ENCODE measurements at places on chromosomes 5 and 9. TPM values are rescaled to one million over a fixed set of nuclear protein-coding genes. Genes with fewer than 3 reads are reported as not detected.

DNA sequence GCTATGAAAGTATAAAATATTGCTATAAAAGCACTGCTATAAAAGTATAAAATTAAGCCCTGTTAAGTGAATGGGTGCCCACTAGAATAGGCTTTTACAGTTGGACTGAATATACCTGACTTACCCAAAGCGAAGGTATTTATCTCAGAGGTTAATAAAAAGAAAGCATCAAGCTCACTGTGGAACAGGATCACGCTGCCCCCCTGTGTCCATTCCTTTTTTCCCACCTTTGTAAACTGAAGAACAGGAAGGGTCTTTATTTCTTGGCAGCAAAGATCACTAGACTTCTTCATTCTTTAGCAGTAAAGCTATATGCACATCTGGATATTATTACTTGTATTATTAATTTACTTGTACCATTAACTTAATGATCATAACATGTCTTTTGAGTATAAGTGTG, 22.1 kb upstream of the PLPP6 start:
- DNase-seq: no peak

- no peak for DNase-seq
Measured at GRCh38 chr9:86519066-86519615, 164.9 kb upstream of the TUT7 start.

DNA sequence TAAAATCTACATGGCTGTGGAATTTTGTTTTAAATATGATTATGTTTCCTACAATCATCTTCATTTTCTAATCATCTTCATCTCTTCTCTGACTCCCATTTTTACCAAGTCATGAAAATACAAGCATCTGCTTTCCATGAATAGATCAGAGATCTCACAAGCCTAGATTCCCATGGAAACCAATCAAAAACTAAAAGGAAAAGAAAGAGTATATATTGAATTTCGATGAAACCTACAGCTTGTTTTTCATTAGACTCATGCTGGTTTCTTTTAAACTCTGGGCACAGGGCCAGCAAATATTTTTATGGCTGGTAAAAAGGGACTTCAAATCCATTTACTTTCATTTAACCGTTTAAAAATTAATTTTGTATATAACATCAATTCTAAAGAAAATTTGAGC, 51.2 kb downstream of the INVS start:
- DNase-seq: no peak

GRCh38 chr5:158922816-158923215, 176.9 kb downstream of the EBF1 start:
- no peak for DNase-seq

- no peak for DNase-seq
Measured at GRCh38 chr9:16727452-16728136, 142.9 kb downstream of the BNC2 start.

JAKMIP2 gene
- total RNA-seq: 0.64 TPM

ZFP37 gene
- total RNA-seq: 5.2 TPM

GRCh38 chr9:115715666-115716065, 437.9 kb upstream of the PAPPA start:
- DNase-seq: no peak

LRRC19 gene
- total RNA-seq: not detected

- peak; percentile 86 for DNase-seq
Measured at GRCh38 chr9:113341712-113342410, 1.8 kb upstream of the WDR31 start.

DNA sequence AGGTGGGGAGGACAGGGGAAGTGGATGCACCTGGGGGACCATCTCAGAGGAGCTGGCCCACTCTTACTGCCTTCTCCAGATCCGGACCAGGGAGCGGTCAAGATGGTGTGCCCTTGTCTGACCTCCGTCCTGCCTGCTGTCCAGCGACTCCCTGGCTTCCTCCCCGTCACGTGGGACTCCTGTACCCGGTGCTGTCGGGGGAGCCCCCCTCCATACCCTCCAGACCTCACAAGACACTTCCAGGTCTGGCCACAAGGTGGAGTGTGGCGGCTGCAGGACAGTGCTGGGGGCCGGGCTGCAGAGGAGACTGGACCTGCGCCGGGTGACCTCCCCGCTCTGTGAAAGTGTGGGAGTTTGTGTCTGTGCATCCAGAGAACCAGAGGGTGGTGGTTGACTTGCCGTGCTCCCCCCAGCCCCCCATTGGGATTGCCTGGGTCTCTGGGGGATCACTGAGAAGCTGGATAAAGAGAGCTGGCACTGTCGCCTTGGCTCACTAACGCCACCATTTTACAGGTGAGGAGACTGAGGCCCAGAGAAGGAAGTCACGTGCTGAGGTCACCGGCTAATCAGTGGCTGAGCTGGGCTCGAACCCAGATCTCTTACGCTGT, 1.9 kb upstream of the CRB2 start:
- no peak for DNase-seq

DNA sequence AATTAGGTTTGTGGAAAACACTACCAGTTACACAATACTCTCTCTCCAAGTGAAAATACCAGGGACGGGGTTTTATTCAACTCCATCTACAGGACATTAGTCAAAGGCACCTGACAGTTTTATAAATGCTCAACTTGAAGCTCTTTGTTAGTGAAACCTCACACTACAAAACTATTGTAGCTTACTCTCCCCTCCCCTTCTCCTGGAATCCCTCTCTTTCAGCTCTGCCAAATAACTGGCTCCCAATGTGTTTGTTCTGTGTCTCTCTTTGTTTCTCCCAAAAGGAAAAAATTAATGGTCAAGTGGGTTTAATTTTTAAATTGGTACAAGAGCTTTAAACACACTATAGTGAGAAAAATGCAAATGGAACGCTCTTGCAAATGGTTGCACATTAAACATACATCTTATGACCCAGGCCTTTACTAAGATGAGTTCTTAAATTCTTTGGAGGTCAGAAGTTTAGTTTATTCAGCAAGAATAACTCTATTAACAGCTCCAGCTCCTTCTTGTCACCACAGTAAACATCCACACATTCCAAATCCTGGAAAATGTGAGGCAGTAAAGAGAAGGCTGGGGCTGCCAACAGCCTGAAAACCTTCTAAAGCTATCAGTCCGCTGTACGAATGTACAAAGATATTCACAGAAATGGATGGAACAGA, 48.4 kb downstream of the ZNF608 start:
- no peak for DNase-seq

DNA sequence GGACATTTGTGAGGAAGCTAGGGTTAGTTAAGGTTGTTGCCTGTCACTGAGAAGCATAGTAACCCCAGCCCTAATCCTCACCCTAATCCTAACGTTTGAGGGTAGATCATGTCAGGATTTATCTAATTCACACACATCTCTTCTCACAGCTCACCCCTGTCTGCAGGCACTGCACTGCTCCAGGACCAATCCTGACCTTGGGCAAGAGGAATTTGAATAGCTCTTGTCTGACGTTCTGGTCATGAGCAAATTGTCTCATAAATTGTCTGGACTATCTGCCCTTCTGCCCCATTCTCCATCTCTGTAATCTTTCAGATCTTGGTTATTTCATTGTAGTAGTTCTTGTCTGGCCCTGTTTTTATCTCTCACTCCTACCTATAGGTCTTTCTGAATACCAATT, 18.7 kb downstream of the CRHBP start:
- no peak for DNase-seq

Data from breast epithelium (tissue), 4 donors.